ENCODE measurements at places on chromosomes 5 and 9.

DNA sequence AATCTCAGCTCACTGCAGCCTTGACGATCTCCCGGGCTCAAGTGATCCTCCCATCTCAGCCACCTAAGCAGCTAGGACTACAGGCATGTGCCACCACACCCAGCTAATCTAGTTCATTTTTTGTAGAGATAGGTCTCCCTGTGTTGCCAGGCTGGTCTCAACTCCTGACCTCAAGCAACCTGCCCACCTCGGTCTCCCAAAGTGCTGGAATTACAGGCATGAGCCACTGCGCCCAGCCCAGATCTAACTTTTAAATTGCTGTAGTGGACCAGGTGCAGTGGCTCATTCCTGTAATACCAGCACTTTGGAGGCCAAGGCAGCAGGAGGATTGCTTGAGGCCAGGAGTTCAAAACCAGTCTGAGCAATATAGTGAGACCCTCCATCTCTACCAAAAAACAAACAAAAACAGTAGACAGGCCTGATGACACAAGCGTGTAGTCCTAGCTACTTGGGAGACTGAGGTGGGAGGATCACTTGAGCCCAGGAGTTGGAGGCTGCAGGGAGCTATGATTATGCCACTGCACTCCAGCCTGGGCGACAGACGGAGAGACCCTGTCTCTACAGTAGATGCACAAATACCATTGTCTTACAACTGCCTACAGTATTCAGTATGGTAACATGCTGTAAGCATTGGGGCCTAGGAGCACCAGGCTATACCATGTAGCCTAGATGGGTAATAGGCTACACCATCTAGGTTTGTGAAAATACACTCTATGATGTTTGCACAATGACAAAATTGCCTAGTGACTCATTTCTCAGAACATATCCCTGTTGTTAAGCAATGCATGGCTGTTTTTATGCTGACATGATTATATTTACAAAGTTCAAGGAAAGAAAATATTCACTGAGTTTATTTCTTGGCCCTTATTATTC lies 1.5 kb upstream of the SIT1 start:
- DNase-seq: peak; percentile 37

DNA sequence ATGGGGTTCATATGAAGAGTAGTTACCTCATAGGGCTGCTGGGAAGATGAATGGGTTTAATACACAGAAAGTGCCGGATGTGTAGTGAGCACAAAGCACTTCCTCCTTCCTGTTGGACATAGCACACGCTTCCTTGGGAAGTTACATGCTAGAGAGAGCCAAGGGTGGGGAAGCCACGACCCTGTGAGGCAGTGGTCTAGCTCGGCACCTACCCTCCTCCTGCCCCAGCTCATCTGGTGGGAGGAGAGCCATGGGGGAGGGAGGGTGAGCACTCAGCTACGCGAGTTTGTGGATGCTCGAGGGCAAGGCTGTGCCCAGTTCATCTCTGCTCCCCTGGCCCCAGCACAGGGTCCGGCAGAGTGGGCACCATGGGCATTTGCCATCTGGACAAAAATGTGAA lies 43.6 kb upstream of the NEK6 start:
- DNase-seq: no peak

DNA sequence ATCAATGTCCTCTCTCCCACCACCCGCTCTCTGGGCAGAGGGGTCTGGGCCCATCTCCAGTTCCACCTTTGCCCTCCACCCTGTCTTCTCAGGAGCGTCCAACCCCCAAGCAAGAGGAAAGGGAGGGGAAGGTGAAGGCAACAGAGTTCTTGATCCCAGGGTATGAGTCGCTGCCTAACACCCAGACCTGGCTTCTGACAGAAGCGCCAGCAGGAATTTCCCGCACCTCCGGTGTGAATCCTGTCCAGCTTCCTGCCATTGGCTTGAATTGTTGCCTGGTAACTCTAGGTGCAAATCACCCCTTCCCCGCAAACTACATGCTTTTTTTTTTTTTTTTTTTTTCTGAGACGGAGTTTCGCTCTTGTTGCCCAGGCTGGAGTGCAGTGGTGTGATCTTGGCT lies 84.2 kb upstream of the IER5L start:
- no peak for DNase-seq

- DNase-seq: no peak
Observed at GRCh38 chr9:135301271-135302263, 178.0 kb upstream of the PPP1R26 start.

DNA sequence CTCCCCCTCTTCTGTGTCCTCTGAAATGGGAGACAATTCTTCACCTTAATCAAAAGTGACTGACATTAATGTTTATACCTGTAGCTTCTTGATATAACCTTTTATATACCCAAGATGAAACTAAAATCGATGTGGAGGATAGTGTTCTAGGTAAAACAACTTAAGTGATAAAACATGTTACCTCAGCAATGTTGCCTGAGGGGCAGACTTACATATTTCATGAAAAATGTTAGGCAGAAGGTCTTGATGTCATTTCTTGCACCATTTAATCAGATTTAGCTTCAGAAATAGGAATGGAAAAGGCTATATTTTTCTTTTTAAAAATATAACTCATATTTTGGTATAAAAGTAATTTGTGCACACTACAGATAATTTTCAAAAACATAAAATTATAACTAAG lies 22.7 kb upstream of the MACIR start:
- no peak for DNase-seq

DNA sequence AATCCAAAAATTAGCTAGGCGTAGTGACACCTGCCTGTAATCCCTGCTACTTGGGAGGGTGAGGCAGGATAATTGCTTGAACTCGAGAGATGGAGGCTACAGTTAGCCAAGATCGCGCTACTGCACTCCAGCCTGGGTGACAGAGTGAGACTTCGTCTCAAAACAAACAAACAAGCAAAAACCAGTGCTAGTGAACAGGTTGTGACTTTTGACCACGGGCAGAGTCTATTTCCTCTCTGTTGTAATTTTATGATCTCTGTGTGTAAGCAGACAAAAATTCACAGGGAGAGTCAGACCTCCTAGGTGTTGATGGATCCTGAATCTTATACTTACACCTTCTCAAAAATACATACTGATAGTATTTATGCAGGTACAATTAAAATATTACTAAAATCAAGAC lies 65.8 kb downstream of the SPEF2 start:
- DNase-seq: no peak

GRCh38 chr9:129131300-129132145 lies 20.3 kb downstream of the PTPA start:
- DNase-seq: peak; percentile 61

DNA sequence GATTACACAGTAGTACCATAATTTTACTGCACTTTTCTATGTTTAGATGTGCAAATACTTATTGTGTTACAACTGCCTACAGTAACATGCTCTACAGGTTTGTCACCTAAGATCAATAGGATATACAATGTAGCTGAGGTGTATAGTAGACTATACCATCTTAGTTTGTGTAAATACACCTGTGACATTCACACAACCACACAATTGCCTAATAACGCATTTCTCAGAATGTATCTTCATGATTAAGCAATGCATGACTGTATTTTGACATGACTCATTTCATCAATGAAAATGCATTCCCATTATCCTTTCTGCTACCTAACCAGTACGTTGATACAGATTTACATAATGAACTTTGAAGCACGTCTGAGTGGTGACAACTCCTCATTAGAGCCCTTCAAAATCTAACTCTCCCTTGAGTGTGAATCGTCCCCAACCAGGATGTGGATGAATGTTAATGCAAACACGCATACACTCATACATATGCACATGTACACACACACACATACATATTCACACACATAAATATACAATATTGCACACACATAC lies 28.4 kb downstream of the GZMK start:
- no peak for DNase-seq

DNA sequence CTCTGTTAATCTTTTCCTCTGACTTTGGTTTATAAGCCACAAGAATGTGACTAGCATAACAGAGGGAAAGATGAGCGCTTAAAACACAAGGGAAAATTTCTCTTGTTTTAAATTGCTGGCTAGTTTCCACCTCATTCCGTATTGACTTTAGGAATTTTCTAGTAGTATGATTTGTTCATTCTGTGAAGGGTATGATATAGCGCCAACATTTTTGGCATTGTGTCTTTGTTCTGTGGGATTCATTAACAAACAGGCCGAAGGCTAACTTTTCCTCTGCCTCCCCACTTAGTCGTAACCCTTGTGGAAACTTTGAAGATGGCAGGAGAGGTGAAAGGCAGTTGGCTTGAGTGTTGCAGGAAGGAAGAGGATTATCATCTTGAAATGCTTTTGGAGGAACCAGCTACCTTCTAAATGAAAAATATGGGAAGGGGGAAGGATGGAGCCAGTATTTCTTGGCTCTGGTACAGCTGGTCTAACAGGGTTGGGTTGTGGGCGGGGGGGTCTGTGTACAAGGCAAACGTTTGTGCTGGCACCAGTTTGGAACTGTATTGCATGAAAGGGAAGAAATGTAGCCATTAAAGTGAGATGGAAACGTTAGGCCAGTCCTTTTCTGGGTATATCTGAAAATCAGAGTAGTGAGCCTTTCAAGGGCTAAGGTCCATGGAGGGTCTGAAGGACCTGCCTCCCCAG lies 21.5 kb upstream of the DMRT2 start:
- no peak for DNase-seq

DNA sequence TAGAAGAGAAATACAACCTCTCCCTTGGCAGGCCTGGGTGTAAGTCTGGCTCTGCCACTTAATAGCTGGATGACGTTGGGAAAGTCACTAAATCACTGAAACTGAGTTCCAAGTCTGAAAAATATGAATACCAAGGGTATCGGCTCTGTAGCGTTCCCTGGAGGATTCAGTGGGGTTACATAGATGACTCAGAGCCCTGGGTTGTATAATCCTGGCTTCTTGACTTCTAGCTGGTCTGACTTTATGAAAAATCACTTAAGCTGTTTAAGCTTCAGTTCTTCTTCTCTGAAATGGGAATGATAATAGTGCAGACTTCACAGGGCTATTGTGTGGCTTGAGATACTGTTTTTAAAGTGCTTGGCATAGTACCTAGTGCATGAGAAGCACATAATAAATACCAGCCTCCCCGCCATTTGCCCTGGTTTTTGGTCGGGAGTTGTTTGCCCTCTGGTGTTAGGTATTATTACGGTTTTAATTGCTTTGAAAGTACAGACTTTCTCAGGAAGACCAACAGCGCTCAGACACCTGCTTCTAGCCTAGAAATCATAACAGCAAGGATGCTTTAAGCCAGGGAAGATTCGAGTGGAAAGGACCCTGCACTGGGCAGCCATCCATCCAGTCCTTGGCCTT lies 43.0 kb downstream of the CYFIP2 start:
- peak; percentile 74 for DNase-seq

- DNase-seq: no peak
Observed at GRCh38 chr9:26684029-26684428, 208.6 kb downstream of the CAAP1 start.

DNA sequence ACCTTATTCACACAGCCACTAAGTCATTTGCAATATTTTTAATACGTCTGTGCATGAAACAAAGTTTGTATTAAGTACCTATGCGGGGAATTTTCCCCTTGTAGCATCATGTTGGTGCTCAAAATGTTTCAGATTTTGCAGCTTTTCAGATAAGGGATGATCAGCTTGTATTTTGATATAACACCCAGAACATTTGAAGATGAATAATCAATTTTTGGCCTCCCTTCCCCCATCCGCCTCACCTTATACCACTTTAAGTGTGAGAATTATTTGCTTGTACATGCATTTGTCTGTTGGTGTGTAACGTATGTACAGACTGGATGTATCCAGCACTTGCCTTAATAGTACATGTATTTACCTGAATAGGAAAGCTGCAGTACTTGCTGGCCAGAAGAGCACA lies 1.7 kb downstream of the JAK2 start:
- no peak for DNase-seq

DNA sequence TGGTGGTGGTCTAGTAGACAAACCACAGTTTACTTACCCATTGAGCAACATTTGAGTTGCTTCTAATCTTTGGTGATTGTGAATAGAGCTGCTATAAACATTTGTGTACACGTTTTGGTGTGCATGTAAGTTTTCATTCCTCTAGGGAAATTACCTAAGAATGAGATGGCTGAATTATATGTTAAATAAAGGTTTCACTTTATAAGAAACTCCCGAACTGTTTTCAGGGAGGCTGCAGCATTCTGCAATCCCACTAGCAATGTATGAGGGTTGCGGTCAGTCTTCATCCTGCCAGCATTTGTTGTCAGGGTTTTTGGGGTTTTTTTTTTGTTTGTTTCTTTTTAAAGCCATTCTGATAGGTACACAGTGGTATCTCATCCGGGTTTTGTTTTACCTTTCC lies 45.7 kb upstream of the PPARGC1B start:
- no peak for DNase-seq

DNA sequence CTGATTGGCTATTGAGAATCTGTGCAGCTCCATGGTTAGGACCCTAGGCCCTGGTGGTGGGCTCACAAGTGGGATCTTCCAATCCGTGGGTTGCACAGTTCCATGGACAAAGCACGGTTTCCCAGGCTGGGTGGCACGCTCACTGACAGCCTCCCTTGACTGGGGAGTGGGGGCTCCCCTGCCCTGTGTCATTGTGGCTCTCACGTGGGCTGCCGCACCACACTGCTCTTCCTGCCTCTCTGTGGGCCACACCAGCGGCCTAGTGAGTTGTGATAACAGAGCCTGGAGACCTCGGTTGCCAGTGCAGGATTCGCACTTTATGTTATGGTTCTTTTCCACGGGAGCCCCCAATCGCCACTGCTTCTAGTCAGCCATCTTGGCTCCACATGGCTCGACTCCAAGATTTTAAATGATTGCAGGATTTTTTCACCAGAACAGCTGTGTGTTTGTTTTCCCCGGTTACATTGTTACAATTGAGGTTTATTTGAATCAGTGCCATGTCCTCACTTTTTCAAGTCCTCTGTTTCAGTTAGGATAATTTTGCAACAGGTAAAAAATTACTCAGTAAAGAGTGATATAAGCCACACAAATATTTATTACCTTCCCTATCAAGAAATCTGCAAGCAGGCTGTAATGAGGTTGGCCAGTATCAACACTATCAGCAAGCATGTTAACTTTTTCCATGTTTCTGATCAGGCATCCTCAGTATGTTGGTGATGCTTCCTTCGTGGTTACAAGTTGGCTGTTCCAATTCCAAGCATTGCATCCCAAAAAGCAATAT lies 253.8 kb downstream of the ZNF608 start:
- peak; percentile 26 for DNase-seq

DNA sequence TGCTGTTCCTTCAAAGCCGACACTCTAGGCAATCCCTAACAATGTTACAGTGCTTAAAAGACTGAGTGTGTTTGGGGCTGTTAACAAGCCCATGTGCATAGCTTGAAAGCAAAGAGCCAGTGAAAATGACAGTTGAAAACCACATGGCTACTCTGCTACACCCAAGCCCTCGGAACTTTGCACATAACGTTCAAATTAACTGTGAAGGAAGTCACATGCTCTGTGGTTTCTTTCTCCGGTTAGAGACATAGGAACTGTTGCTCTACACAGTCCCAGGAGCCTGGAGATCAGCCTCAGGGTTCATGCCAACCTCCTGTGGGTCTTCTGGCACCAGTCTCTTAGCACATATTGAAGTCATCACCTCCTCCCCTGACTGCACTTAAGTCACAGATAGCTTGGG lies 51.1 kb downstream of the C9orf152 start:
- DNase-seq: peak; percentile 85

GRCh38 chr9:5846501-5846921 lies 13.6 kb upstream of the ERMP1 start:
- no peak for DNase-seq

Measured in fibroblast of skin of right biceps (primary cell).